ENCODE measurements at places on chromosomes 1 and 21.

DNA sequence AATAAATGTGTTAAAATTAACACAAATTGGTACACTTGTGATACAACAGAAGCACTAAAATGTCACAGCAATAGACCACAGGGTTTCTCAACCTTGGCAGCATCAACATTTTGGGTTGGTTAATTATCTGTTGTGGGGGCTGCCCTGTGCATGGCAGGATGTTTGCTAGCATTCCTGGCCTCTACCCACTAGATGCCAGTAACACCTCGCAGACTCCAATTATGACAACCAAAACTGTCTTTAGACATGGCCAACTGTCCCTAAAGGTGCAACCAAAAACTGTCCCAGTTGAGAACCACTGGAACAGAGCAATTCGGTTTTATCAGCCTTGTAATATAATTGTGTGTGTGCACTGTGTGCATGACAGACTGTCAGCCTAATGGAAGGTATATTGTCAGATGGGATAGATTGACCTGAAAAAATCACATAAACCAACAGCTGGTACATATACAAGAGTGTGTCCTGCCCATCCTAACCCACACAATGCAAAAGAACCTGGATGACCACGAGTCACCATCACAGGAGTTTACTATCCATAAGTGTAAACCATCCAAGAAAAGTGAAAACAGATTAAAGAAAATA lies 13.5 kb upstream of the ERG start:
- DNase-seq: no peak

DNA sequence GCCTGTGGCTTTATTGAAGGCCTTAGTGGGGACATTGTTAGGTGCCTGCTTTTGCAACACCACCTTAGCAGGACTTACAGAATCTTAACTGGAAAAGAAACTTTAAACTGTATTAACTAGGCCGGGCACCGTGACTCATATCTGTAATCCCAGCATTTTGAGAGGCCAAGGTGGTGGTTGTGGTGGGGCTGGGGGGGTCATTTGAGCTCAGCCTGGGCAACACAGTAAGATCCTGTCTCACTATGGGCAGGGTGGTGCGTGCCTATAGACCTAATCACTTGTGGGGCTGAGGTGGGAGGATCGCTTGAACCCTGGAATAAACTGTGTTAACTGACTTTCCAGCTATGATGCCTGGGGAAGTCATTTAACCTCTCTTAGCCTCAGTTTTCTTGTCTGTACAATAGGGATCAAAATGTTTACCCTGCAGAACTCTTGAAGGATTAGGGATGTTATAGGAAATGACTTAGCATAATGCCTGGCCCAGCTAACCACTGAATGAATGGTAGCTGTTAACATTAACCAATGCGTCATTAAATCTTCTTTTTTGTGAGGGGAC lies 39.5 kb downstream of the IER5 start:
- DNase-seq: peak; percentile 73

GRCh38 chr1:10779201-10779600 lies 17.2 kb downstream of the CASZ1 start:
- DNase-seq: no peak

- no peak for DNase-seq
Measured at GRCh38 chr1:234836776-234837357, 226.9 kb upstream of the IRF2BP2 start.

DNA sequence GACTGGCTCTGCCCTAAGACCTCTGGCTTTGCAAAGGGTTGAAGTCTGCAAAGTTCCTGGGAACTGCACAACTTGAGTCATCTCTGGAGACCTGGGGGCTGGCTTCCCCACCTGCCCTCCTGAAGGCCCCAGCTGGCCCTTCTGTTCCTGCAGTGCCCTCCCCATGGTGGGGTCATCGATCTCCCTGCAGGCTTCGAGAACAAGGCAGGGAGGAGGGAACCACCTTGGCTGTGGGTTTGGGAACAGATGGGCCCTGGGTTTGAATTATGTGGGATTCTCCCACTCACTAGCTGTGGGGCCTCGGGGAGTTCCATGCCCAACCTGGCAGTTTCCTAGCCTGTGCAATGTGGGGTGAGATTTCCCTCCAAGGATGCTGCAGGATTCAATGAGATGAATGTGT lies 310.2 kb downstream of the PTPRU start:
- DNase-seq: no peak

- DNase-seq: peak; percentile 40
Measured at GRCh38 chr1:176517484-176517883, 54.5 kb downstream of the PAPPA2 start.

DNA sequence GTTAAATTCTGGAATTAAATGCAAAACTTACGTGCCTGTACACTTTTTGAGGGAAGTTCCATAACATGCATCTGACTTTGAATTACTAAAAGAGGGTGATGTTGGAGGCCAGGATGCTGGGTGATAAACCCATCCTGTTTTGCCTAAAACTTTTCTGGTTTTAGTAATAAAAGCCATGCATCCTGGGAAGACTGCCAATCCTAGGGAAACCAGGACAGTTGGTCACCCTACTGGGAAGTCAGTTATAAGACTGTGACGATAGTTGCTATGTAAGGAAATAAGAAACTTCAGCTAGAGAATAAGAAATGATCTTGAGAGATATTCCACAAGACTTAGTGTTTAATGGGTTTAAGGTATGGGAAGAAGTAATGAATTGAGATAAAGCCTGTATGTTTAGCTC lies 336.6 kb upstream of the LYPLAL1 start:
- DNase-seq: no peak

DNA sequence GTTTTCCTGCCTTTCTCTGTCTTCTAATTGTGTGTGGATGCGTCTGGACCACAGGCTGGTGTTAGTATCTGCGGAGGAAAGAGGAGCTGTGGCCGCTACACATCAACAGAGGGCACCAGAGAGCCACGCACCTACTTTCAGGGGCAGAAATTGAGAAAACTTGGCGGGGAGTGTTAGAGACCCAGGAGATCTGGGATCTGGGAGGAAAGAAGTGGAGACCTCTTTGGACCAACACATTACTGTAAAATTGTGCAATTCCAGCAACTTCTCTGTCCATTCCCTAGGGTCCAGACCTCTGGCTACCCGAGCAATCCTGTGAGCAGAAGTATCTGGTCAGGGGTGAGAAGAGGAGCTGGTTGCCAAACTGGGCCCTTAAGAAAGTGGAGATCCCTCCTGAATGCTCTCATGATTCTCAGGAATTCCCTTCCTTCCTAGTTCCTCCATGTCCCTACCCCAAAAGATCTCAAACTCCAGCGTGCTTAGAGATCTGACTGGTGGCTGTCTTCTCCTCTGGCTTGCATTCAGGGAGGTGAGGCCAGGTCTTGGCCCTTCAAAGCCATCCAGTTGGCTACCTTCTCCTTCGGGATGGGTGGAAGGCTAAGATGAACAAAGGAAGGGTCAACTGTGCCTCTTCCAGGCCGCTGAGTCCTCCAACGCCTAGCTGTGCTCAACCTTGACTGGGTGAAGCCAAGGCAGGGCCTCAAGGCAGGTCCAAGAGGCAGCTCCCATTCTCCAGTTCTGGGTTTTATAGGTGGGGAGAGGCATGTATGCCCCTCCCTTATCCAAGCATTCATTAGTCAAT lies 1.2 kb upstream of the KIRREL1 start:
- peak; percentile 47 for DNase-seq

DNA sequence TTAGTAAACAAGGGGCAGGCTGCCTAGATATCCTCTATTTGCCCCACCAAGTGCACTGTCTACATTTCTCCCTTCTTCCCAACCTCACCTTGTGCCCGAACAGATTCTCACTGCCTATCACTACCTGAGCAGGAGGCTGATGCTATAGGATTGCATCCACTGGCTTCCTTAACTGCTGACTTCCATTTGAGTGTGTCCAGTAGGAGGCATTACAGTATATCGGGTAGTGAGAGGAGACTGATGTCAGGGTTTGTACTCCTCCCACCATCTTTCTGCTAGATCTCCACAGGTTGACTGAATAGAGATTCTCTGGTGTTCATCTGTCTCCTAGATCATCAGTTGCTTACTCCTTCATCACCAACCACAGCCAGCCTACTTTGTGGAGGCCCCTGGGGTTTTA lies 796.3 kb downstream of the LRRIQ3 start:
- DNase-seq: no peak

DNA sequence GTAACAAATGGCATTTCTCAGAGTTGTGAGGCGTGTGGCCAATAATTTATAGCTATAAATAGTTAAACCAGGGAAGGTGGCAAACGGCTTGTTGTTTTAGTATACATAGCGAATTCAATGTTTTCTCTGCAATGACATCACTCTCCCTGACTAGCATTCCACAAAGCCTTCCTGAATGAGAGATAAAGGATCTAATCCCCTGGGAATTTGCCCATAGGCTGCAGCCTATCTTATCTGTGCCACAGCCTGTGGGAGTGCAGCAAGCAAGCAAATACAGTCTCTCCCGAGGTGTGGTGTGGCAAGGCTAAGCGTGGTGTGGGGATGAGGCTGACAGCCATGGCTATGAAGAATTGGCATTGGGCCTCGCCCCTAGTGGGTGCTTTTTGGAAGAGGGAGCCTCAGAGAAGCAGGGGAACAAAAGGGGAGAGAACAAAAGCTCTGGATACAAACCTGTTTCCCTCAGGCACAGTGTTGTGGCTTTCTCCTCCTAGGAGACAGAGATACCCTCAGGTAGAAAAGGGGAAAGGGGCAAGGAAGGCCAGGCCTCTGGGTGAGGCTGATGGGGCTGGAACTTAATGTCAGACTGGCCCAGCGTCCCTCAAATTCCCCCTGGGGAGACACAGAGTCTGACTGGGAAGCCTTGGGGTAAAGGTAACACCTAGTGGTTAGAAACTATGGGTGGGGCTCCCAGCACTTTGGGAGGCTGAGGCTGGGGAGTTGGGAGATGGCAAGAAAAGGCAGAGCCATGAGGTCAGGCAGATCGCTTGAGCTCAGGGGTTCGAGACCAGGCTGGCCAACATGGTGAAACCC lies 8.9 kb downstream of the TAGLN2 start:
- DNase-seq: no peak

DNA sequence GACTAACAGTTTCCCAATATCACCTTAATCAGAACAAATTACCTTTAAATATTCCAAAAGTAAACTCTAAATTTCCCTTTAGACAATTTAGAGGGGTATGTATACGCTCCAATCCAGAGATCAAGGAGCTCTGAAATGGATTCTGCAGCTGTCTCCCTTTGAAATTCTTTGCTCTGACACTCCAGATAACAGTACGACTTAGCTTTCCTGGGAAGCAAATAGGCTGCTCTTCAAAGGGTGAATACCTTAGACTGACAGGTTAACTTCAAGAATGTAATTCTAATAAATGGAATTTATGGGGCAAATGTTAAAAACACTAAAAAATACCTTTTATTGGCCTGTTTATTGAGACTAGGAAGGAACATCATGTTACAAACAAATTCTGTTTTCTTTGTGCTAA lies 357.2 kb downstream of the USP25 start:
- DNase-seq: no peak

GRCh38 chr1:121525355-121525754 lies 340.6 kb downstream of the SRGAP2C start:
- no peak for DNase-seq

- no peak for DNase-seq
Measured at GRCh38 chr1:34736692-34737091, 18.2 kb upstream of the GJB5 start.

DNA sequence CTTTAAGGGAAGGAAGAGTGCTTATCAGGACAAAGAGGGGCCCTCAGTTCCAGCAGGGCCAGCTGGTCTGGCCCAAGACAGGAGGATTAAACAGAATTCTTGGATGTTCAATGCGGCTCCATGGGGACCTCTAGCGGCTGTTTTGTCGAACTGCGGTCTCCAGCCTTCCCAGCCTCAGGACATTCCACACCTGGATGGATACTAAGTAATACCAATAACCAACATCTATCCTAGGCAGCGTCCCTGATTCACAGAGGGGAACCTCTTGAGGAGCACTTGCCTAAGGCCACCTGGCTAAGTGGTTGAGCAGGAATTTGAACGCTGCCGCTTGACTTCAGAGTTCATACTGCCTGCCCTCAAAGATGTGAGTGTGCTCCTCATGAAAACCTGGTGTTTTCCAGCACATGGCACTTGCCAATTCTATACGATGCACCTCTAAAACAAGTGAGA lies 15.5 kb upstream of the CD247 start:
- DNase-seq: peak; percentile 73

- no peak for DNase-seq
Measured at GRCh38 chr1:201543871-201544642, 5.1 kb downstream of the NAV1 start.

GRCh38 chr1:203127666-203128430 lies at the start of gene ADORA1:
Gene ADORA1, plus strand, starts transcription at chr1:203127726. Its CDS starts 1,116 bp downstream, at chr1:203128842.
- DNase-seq: peak; percentile 35

- DNase-seq: no peak
Measured at GRCh38 chr1:217059401-217059800, 336.2 kb upstream of the ESRRG start.

All from activated CD8-positive, alpha-beta memory T cell treated with anti-CD3 and anti-CD28 coated beads, Interleukin-2, amount 10 ng/mL, durations not matched to agents 7 days and 5 days (primary cell).